Activated CD8-positive, alpha-beta T cell treated with anti-CD3 and anti-CD28 coated beads, Interleukin-2, amount 10 ng/mL, durations not matched to agents 7 days and 5 days (primary cell): ENCODE measurements at places on chromosomes 13 and 19.
A peak's percentile ranks its signal among the peaks of the same experiment; 100 is the strongest.

DNA sequence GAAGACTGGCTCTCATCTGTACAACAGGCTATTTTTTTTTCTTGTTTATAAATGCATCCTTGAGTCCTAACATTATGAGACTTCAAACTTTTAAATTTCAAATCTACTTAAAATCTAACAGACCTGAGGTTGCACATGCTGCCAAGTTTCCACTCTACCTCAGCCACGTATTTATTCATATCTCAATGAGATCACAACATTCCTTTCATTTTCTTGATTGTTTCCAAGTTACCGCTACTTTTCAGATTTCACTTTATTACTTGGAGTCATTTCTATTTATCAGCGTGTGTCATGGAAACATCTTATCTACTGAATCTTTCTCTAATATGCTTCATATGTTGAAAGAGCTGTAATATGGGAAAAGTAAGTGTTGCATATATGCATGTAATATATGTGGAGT is 1257.5 kb upstream of the ATXN8OS start:
- H3K36me3 ChIP-seq: no peaks in the 10 kb centered on the region
- H3K4me3 ChIP-seq: no peak overlapping the region
- no peak for DNase-seq
- no peaks in the 10 kb centered on the region for H3K4me1 ChIP-seq

- H3K4me3 ChIP-seq: no peak overlapping the region
- no peaks in the 10 kb centered on the region for H3K4me1 ChIP-seq
- H3K27me3 ChIP-seq: no peaks in the 10 kb centered on the region
- H3K27ac ChIP-seq: no peak overlapping the region
- DNase-seq: no peak
Observed at GRCh38 chr13:37539170-37539569, 59.4 kb downstream of the POSTN start.

GRCh38 chr13:20118268-20119140 is 42.3 kb downstream of the GJA3 start:
- peaks cover 9% of the 10 kb centered on the region for H3K27me3 ChIP-seq
- peaks cover 22% of the 10 kb centered on the region for H3K4me1 ChIP-seq
- H3K4me3 ChIP-seq: peak overlapping the region; percentile 76

DNA sequence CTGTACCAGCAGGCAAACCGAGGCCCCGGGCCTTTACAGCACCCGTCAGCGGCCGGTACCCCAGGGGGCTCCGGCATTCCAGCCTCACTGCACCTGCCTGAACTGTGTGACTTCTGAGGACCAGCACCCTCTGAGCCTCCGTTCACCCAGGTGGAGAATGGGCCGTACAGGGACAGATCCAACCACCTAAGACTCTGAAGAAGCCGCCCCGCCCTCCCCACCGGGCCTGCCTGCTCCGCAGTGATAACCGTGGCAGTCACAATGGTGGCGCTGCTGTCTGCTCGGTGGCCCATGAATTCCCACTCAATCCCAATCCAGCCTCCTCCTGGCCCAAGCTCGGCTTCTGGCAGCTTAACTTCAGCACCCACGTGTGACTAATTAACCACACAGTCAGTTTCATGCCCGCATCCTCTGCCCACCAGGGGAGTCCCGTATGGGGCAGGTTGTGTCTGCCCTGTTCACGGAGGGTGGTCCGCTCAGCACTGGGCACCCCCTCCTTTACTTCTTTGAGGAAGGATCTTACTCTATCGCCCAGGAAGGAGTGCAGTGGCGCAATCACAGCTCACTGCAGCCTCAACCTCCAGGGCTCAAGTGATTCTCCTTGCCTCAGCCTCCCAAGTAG is 3.4 kb downstream of the TCF3 start:
- H3K27me3 ChIP-seq: no peaks in the 10 kb centered on the region
- H3K4me1 ChIP-seq: peaks cover 26% of the 10 kb centered on the region
- no peak for DNase-seq
- peak overlapping the region; percentile 52 for H3K27ac ChIP-seq
- peaks cover 18% of the 10 kb centered on the region for H3K36me3 ChIP-seq

- no peak for DNase-seq
- H3K27ac ChIP-seq: no peak overlapping the region
- peaks cover 1% of the 10 kb centered on the region for H3K36me3 ChIP-seq
- H3K4me3 ChIP-seq: no peak overlapping the region
- H3K27me3 ChIP-seq: no peaks in the 10 kb centered on the region
Observed at GRCh38 chr13:40440990-40441820, 225.2 kb downstream of the FOXO1 start.

- peaks cover 20% of the 10 kb centered on the region for H3K36me3 ChIP-seq
- no peak overlapping the region for H3K27ac ChIP-seq
- DNase-seq: no peak
- no peaks in the 10 kb centered on the region for H3K27me3 ChIP-seq
- peaks cover 10% of the 10 kb centered on the region for H3K4me1 ChIP-seq
Observed at GRCh38 chr19:48458016-48458415, 2.6 kb downstream of the KCNJ14 start.

DNA sequence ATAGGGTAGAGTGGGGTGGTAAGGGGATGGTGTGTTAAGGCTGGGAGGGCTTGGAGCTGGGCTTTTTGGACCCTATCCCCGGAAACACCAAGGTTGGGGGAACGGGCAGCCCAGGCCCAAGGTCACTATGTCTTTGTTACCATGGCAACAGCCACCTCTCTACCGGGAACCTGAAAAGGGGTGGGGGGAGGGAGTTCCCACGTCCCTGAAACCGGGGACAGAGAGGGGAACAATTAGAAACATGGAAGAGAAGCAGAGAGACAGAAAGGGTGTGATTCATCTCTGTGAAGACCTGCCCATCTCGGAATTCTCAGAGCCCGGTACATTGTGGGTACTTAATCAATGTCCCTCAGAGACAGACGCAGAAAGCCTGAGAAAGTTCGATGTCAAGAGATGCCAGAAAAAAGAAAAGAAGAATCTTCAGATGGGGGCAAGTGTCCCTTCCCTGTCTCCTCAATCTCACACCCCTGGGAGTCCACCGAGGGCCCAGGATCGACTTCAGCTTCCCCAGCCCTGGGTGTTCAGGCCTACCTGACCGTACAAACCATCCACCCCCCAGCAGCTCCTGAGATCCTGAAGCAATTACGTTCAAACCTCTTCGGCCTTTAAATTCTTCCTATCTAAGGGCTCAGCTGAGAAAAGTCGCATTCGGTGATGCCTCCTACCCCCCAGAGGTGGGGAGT is 6.8 kb upstream of the LRFN1 start:
- H3K4me3 ChIP-seq: no peak overlapping the region
- peaks cover 40% of the 10 kb centered on the region for H3K36me3 ChIP-seq
- no peaks in the 10 kb centered on the region for H3K27me3 ChIP-seq

DNA sequence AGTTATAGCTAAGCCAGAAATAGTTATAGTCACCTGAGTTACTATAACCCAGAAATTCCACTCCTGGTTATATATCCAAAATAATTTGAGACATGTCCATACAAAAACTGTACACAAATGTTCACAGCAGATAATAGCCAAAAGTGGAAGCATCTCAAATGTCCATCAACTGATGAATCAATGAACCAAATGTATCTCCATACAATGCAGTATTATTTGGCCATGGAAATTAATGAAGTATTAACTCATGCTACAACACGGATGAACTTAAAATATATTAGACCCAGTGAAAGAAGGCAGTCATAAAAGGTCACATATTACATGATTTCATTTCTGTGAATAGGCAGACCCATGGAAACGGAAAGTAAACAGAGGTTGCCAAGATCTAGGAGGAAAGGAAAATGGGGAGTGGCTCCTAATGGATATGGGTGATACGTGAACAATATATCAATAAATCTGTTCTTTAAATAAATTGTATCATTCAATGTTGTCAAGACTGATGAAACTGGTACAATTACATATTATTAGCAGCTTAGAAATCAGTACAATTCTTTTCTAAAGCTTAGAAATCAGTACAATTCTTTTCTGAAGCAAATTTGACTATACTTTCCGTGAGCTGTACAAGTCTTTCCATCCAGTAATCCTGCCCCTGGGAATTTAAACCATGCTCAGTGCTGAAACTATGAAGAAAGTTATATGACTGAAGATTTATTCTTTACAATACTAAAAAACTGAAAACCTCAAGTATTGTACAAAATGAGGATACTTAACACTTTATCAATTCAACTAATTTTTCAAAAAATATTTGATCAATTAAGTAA is 47.0 kb upstream of the DIAPH3 start:
- H3K4me3 ChIP-seq: no peak overlapping the region
- H3K27ac ChIP-seq: no peak overlapping the region
- H3K27me3 ChIP-seq: peaks cover 11% of the 10 kb centered on the region
- no peaks in the 10 kb centered on the region for H3K36me3 ChIP-seq
- no peaks in the 10 kb centered on the region for H3K4me1 ChIP-seq
- no peak for DNase-seq

- no peaks in the 10 kb centered on the region for H3K27me3 ChIP-seq
- H3K27ac ChIP-seq: peak overlapping the region; percentile 92
- H3K4me3 ChIP-seq: peak overlapping the region; percentile 73
- peaks cover 7% of the 10 kb centered on the region for H3K36me3 ChIP-seq
- peaks cover 52% of the 10 kb centered on the region for H3K4me1 ChIP-seq
Observed at GRCh38 chr19:17488593-17489391, 18.5 kb downstream of the SLC27A1 start.

DNA sequence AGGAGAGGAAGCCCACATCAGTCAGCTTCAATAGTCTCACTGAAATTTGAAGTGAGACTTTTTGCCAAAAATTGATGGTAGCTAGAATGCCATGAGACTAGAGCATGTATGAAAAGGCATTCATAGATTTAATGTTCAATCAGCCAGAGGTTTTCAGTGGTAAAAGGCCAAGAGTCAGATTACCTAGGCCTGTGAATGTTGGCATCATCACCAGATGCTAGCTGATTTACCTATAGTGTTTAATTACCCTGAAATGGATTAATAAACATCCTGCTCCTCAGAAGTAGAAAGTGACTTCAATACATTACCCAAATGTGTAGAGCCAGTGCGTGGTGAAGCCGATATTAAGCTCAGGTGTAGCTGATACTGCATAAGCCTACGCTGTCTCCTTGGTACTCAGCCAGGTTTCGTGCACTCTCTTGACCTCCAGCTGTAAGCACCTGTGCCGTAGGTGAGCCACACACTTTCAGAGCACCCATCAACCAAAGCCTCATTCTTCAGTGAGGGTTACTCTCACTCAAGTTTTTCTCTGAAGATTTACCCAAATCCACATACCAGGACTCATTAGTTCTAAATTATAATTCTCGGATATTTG is 1140.3 kb upstream of the SLC10A2 start:
- no peaks in the 10 kb centered on the region for H3K36me3 ChIP-seq
- H3K27ac ChIP-seq: no peak overlapping the region
- no peaks in the 10 kb centered on the region for H3K27me3 ChIP-seq
- DNase-seq: no peak
- H3K4me1 ChIP-seq: no peaks in the 10 kb centered on the region

GRCh38 chr19:12970070-12970820 is 869 bp downstream of the DAND5 start:
- DNase-seq: no peak
- no peaks in the 10 kb centered on the region for H3K36me3 ChIP-seq
- peaks cover 3% of the 10 kb centered on the region for H3K4me1 ChIP-seq
- peaks cover 3% of the 10 kb centered on the region for H3K27me3 ChIP-seq
- no peak overlapping the region for H3K27ac ChIP-seq

DNA sequence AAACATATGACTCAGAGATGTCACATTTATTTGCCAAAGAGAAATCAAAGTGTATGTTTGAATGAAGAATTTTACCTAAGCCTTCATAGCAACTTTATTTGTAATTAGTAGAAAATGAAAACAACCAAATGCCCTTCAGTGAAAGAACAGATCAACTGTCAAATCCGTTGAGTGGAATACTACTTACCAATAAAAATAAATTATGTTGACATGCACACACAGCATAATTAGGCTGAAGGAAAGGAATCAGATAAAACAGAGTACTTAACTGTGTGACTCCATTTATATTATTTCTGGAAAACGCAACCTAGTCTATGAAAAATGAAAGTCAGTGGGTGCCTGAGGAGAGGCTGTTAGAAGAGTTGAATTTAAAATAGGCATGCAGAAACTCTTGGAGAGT is 1034.6 kb upstream of the PCDH9 start:
- no peak overlapping the region for H3K27ac ChIP-seq
